ENCODE measurements at places on chromosomes 7 and 10.
A peak's percentile ranks its signal among the peaks of the same experiment; 100 is the strongest.

DNA sequence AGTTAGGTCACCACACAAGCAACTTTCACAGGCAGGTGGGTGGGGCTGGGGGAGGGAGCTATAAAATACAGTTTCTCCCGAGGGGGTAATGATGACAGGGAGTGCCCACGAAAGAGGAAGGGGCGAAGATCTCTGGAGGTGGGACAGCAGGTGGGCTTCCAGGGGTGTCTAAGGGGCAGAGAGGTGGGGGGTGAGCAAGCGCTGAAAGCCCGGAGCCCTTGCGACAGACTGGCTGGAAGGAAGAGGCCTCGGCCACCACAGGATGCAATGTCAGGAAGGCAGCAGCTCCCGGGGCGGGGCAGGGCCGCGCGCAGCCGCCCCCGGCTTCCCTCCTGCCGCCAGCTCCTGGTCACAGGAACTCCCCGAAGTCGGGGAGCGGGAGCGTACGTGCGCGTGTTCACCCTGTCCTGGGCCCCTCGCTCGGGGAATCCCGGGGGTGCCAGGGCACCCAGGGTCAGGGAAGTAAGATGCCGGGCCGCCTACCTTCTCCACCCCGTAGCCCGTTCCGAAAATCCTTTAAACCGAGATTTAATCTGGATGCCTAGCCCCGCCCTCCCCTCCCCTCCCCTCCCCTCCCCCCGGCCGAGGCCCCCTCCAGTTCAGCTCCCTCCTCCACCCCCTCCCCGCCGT lies 105.2 kb upstream of the PPIF start:
- H3K36me3 ChIP-seq = peaks cover 5% of the 10 kb centered on the region
- no peak overlapping the region for H3K27ac ChIP-seq
- peak; percentile 86 for DNase-seq
- peak overlapping the region; percentile 66 for H3K4me3 ChIP-seq

DNA sequence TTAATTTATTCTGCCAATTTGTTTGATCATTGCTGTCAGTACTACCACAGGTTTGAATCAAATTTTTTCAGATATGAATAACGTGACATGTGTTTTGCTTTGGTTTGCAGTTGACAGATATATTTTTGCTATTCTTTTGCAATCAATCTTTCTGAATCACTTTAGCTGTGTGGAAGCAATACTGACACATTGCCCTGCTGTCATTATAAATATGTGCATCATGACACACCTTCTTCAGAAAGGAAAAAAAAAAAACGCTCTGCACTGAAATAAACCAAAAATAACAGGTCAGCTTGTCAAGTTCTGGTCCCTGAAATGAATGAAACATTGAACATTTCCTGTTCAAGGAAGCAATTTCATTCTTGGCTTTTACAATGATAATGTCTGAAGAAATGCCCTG lies 93.8 kb upstream of the FAM13C start:
- no peak overlapping the region for H3K27ac ChIP-seq
- H3K4me3 ChIP-seq = no peak overlapping the region
- no peak for DNase-seq
- no peaks in the 10 kb centered on the region for H3K4me1 ChIP-seq

DNA sequence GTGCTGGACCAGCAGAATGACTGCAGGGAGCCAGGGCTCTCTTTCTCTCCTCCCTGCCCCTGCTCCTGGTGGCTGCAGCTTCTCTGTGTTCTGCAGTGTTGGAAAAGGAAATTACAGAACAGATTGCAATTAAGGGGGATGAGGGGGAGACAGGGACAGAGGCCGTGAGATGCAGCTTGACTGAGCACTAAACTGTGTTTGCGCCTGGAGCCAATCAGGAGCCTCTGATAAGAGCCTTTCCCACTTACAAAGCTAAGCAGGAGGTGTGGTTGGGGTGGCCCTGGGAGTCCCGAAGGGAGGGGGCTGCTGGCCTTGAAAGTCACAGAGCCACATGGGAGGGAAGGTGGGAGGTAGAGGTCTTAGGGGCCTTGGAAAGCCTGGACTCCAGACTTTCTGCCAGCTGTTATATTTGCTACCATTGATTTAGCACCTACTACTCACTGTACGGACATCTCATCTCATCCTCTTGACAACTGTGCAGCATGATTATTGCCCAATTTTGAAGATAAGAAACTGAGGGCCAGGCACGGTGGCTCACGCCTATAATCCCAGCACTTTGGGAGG lies 26.7 kb downstream of the TRIM8 start:
- H3K27ac ChIP-seq = no peak overlapping the region
- no peak overlapping the region for H3K4me3 ChIP-seq
- H3K36me3 ChIP-seq = no peaks in the 10 kb centered on the region
- no peaks in the 10 kb centered on the region for H3K27me3 ChIP-seq
- DNase-seq = peak; percentile 30

DNA sequence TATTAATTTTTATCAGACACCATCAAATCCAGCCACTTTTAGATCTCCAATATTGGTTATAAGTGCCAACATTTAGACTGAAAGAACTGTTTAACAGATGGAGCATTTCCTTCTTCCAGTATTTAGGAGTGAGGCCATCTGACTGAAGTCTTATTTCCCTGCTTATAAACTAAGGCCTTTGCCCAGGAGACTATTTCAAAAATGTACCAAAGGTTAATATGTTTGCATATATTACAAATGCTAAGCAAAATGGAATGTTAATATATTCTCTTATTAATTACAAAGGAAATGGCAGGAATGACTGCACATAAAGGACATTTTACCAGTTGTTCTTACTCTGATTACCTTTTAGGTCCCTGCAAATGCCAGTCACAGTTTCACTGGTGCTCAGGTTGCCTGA lies 238.9 kb upstream of the PLXNA4 start:
- H3K36me3 ChIP-seq = peaks cover 2% of the 10 kb centered on the region
- DNase-seq = no peak
- H3K27me3 ChIP-seq = no peaks in the 10 kb centered on the region
- no peaks in the 10 kb centered on the region for H3K4me1 ChIP-seq
- H3K27ac ChIP-seq = no peak overlapping the region

DNA sequence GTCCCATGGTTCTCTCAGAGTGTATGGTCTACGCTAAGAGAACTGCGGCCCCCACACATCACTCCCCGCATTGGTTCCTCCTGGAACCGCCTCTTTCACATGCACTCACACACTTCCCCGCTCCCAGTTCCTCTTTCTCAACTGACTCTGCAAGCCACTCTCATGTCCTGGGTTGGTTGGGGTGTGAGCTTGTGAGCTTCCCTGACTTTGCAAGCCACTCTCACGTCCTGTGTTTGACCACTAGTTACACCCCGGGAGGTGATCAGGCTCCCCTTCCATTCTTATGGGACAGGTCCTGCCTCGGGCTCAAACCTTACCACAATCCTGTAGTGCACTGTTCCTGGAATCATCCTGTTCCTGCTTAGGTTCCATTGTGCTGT lies 105.0 kb downstream of the TRIM24 start:
- H3K4me3 ChIP-seq = no peak overlapping the region
- no peaks in the 10 kb centered on the region for H3K27me3 ChIP-seq
- peaks cover 83% of the 10 kb centered on the region for H3K36me3 ChIP-seq

- no peaks in the 10 kb centered on the region for H3K4me1 ChIP-seq
- H3K36me3 ChIP-seq = no peaks in the 10 kb centered on the region
- no peak overlapping the region for H3K4me3 ChIP-seq
Observed at GRCh38 chr7:32255036-32255435, 184.8 kb upstream of the PDE1C start.

All from mesenchymal stem cell (in vitro differentiated cells and primary cell).